ENCODE measurements at places on chromosomes 5 and 9.

DNA sequence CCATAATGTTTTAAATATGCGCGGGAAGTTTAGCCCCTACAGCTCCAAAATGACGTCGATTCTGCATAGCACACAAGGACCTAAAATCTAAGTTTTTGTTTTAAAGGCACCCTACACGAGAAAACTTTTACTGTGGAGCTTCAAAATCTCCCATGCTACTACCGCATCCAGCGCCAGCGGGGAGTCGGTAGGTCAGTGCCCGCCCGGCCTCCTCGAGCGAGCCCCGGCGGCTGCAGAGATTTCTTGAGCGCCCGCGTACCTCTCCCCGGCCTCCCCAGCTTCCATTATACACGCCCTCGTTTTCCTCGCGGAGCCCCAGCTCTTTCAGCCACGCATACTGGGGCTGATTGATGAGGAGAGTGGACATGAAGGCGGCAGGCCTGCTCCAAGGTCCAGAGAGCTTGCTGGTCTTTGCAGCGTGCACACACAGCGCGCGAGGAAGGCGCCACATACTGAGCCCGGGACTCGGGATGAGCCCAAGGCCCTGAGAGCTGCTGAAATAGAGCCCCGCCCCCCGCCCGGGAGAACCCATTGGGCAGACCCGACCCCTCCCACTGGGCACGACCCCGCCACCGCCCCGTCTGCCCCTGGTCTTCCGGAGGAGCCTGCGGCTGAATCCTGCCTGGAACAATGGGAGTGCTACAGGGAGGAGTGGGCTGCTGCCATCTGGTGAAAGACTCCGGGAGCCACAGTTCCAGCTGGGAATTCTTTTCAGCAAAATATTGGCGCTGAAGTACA, at the start of gene ALDH7A1:
Gene ALDH7A1, minus strand, starts transcription at position 472 of the 738 bp plus-strand sequence. Its CDS starts 21 bp downstream, at position 451.
- no peak for DNase-seq

GRCh38 chr5:78002690-78003089, 226.6 kb upstream of the TBCA start:
- no peak for DNase-seq

- no peak for DNase-seq
Observed at GRCh38 chr5:57157666-57158065, 16.2 kb upstream of the GPBP1 start.

GRCh38 chr5:111224561-111225345, 569 bp downstream of the CAMK4 start:
- DNase-seq = no peak

- no peak for DNase-seq
Observed at GRCh38 chr5:127875235-127876021, 172.2 kb downstream of the CCDC192 start.

DNA sequence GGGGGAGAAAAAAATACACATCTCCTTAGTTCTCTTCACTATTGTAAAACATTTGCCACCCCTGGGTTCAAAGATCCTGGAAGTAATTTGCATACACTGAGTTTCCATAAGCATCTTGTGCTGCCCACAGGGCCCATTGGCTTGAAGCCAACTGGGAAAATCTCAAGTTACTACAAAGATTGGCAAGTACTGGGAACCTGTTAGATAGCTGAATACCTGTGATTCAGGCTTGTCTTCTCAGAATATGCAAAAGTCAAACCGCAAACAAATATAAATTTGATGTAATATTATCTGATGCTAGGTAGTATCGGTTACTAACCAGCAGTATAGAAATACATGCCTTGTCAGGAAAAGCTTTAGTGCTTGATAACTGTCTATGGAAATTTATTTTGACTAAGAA, 156.9 kb upstream of the FST start:
- DNase-seq = no peak

GRCh38 chr9:114037249-114037648, 40.9 kb downstream of the AMBP start:
- no peak for DNase-seq

- no peak for DNase-seq
Observed at GRCh38 chr5:141001446-141001843, 35.2 kb downstream of the PCDHAC2 start.

- no peak for DNase-seq
Observed at GRCh38 chr9:27548055-27548741, 18.6 kb upstream of the MOB3B start.

DNA sequence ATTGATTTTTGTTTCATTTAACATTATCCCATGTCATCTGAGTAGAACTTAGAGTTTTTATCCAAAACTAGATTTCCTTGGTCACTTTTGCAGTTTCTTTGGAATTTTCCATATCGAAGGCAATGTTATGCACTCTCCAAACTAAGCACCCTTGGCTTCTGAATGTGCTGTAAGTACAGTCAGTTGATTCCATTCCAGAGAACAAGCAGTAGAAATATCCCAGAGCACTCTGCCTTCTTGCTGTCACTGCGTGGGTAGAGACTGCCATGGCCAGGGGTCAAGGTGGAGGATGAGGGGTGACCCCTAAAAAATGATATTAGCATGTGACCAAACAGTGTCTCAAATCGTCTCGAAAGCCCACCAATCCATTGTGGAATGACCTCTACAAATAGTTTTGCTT, 36.2 kb downstream of the PIP5K1B start:
- no peak for DNase-seq

DNA sequence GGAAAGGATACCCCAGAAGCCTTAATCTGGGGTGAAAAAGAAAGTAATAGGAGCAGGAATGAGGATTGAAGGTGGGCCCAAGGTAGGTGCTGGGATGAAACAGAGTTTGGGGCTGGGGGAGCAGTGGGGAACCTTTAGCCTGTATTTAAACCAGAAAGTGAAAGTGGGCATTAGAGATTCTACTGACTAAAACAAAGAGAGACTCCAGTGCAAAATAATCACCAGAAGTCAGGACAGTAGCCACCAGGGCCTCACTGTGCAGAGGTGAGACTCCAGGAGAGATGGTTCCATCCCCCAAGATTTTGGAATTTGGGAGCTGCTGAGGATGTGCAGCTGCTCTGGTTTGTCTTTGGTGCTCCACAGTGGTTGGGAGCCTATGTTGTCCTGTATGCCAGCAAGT, 13.1 kb downstream of the DNAJB5 start:
- no peak for DNase-seq

DNA sequence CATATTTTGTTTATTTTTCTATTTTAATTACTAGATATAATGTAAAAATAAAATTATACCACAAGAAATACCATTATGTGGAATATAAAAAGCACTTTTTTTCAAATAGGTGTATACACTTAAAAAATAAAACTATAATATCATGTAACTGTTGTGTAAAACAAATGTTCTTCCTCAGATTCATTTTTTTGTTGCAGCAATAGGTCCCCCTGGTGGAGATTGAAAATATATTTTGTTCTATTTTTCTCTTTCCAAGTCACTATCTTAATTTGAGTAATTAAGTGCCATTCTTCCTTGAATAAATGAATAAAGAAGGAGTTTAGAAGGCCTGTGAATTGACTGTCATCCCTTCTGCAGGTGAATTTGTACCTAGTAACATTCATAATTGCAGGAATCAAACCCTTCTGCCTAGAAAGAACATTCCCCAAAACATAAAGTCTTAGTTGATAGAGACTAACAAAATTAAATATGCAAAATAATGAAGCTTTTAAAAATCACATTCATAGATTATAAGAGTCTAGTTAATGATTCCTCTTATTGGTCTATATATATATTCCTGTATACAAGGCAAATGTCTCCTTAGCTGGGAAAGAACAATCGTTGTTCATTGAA, 23.4 kb downstream of the CETN3 start:
- no peak for DNase-seq

DNA sequence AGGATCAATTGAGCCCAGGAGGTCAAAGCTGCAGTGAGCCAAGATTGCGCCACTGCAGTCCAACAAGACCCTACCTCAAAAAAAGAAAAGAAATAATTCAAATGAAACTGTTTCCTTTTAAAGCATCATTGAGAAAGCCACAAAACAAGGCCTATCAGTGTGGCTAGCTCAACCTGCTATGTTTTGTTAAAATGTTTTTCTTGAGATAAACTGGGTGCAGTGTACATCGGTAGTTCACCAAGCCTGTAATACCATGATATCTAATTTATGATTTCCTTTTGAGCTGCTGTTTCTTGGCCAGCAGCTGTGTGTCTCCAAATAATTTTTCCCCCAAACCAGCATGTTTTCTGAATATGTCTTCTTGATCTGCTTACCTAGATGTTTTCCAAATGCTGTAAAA, 97.3 kb upstream of the GOLGA1 start:
- no peak for DNase-seq

DNA sequence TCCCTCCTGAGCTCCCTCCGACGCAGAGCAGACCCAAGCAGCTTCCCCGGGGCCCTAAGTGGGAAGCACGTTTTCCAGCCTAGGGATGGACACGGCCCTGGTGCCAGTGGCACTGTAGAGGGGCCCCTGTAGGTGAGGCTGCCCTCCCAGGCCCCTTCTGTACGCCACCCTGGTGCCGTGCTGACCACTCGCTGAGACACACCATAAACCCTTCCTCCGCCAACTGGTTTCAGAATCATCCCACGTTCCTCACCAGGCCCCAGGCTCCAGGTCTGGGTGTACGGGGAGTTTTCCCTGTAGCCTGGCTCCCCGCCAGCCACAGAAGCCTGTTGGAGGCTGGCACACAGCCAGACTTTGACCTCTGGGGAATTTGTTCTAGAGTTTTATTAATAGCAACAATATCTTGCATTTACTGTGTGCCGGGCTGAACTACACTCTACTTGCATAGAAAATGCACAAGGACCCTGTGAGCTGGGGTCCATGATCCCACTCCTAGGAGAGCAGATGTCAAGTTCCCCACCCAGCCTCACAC, 18.2 kb upstream of the WDR38 start:
- DNase-seq = no peak

GRCh38 chr5:153632748-153633290, 142.3 kb downstream of the GRIA1 start:
- no peak for DNase-seq

DNA sequence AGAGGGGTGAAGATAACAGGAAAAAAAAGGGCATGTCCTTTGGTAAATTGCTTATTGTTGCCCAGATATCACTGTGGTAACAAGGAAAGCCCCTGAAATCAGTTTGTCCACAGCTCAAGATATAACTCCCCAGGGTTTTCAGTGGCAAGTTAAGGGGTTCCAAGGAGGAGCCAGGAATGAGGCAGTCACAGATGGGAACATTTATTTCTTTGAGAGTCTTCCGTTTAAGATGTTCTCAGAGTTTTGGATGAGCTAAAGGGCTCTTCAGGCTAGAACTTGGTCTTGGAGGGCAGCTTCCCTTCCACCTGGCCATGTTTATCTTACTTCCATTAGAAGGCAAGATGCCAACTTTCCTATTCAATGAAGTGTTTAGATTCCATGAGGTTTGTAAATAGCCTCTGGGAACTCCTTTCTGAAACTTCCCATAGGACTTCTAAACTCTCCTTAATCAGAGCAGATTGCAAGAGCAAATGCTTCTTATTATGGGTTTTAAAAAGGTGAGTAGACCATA, 277.6 kb upstream of the TNC start:
- no peak for DNase-seq

GRCh38 chr5:31995006-31995405, 179.1 kb downstream of the GOLPH3 start:
- DNase-seq = no peak

GRCh38 chr9:113712053-113712452, 164.1 kb upstream of the ZNF618 start:
- DNase-seq = no peak

- DNase-seq = no peak
Observed at GRCh38 chr5:39447968-39448367, 23.2 kb upstream of the DAB2 start.

GRCh38 chr5:5453131-5453530, 30.7 kb downstream of the ICE1 start:
- no peak for DNase-seq
